Stimulated activated CD4-positive, alpha-beta T cell treated with anti-CD3 and anti-CD28 coated beads, Interleukin-15, amount 100 ng/mL, for 1 hour (primary cell): ENCODE measurements at places on chromosomes 7 and 10.

- no peak for DNase-seq
Observed at GRCh38 chr10:93064874-93065660, 4.5 kb downstream of the CYP26C1 start.

DNA sequence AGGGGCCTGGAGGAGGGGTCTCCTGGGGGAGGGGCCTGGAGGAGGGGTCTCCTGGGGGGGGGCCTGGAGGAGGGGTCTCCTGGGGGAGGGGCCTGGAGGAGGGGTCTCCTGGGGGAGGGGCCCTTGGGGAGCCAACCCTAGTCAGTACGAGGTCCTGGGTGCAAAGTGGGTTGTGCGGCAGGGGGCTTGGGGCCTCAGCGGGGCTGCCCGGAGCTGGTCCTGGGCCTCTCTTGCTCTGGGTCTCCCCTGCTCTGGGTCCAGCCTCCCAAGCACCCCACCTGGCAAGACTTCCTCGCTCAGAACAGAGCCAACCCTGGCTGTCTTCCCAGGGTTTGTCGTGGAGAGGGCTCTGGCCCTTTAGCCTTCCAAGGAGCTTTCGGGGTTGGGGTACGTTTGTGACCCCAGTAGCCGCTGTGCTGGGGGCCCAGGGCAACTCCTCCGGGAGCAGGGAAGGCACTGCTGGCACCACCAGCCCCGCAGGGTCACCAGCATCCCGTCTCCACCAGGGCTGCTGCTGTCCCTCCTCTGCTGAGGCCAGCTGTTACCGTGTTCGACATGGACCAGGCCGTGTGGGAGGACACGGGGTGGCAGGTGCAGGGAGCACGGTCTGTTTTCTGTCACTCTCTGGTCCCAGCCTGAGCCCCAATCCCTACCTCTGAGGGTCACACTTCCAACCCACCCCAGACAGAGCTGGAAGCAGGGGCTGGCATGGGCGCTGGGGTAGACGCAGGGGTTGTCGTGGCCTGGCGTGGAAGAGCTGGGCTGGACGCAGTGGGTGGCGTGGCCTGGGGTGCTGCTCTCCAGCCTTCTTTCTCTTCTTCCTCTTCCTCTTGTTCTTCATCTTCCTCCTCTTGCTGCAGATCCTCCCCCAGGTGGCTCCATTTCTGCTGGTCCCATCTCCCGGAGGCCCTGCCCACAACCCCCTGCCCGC lies 22.8 kb downstream of the PWWP2B start:
- no peak for DNase-seq

DNA sequence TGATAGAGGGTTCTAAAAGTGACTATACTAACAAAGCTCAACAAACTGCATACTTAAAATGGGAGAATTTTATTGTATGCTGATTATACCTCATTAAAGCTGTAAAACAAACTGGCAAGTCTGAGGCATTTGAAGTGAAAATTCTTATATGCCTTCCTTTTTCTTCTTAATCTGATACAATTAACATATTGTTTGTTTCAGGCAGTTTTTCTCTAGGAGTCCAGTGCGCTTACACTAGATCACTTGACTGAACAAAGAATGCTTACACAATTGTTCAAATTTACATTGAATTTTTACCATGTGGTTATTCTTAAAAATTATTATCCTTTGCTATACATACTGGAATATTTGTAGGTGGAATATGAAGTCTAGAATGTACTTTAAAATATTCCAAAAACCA lies 89.0 kb downstream of the GLCCI1 start:
- no peak for DNase-seq

DNA sequence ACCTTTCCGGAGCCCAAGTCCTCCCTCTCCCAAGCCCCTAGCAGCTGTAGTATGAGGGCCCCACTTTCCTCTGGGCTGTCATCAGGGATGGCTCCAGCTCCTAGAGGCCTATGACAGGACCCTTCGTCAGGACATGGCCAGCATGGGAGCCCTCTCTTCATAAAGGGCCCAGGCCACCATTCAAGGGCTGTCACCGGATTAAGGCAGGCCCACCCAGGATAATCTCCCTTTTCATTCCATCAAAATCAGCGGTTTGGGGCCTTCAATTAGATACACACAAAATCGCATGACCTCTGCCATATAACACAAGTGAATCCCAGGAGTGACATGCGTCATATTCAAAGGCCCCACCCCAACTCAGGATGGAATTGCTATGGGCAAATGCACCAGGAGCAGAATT lies 12.2 kb upstream of the GDF10 start:
- no peak for DNase-seq

GRCh38 chr7:130703851-130704250 lies 17.5 kb upstream of the TSGA13 start:
- no peak for DNase-seq

GRCh38 chr7:95411036-95411435 lies 14.9 kb upstream of the PON3 start:
- DNase-seq = no peak

GRCh38 chr7:115494529-115495147 lies 535.9 kb downstream of the TFEC start:
- no peak for DNase-seq

GRCh38 chr10:119517235-119518141 lies 25.0 kb downstream of the RGS10 start:
- no peak for DNase-seq

DNA sequence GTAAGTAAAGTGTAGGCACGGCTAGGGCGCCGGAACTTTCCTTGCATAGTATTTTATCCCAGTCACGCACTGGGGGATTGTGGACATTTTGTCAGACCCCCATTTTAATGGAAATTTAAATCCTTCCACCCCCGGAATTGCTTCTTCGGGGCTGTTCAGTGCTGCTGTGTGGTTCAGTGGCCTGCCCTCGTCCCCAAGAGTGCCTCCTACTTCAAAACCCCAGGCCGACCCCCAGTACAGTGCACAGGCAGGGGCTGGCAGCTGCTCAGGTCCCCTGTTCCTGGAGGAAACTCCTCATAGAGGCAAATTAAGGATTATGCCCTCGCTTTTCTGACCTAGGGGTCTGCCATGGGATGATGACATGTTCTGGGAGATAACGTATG lies 94.5 kb downstream of the PTPRE start:
- no peak for DNase-seq

DNA sequence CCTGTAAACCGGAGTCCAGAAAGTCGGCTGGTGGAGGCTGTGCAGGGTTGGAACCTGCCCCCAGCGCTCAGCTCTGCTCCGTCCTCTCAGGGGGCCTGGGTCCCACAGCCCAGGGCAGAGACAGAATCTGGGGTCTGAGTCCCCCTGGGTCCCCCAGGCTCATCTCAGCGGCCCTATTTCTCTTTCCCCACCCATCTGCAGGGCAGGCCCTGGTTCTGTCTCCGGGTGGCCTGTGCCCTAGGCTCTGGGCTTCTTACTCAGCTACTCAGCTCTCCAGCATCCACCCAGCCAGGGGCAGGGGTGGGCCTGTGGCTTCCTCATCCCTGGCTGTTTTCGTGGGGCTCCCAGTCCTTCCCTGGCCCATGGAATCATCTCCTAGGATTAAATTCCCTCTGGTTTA lies 183.4 kb downstream of the ADARB2 start:
- no peak for DNase-seq

GRCh38 chr7:37187179-37187578 lies 261.5 kb downstream of the ELMO1 start:
- DNase-seq = no peak

GRCh38 chr10:126948355-126949160 lies 43.3 kb downstream of the DOCK1 start:
- DNase-seq = no peak

DNA sequence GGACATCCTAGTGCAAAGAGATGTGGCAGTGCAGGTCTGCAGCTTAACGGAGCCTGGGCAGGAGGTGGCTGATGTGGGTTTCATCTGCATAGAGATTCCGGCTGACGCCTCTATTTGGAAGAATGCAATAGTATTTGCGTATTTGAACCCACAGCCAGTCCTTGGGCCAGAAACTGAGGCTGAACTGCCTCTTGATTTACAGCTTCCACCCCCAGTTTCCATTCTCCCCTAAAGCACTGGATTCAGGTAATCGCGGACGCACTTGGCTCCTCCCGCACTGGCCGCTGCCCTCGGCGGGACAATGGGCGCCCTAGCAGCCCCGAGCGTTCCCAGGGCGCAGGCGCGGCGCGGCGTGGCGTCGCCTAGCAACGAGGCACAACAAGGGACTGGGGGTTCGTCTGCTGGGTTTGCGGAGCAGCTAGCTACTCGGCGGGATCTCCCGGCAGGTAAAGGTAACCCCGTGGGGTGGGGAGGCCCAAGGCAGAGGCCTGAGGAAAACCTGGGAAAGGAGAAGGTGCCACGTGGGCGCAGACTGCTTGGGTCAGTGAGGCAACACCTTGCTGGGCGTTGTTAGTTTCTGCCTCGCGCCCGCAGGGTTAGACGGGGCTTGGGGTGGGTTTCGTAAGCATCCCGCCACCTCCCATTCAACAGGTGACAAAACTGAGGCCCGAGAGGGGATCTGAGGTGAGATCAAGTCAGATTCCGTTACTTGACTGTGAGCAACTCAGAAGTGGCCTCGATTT lies at the start of gene ARMC3:
Gene ARMC3, plus strand, starts transcription at position 393 of the 743 bp plus-strand sequence. CDS start 3,944 bp downstream, outside the sequence.
- peak; percentile 35 for DNase-seq

- DNase-seq = no peak
Observed at GRCh38 chr7:44177570-44178131, 11.6 kb downstream of the GCK start.

- no peak for DNase-seq
Observed at GRCh38 chr7:123864012-123864411, 19.0 kb downstream of the HYAL4 start.

GRCh38 chr7:107446988-107447387 lies 22.9 kb upstream of the GPR22 start:
- DNase-seq = no peak

DNA sequence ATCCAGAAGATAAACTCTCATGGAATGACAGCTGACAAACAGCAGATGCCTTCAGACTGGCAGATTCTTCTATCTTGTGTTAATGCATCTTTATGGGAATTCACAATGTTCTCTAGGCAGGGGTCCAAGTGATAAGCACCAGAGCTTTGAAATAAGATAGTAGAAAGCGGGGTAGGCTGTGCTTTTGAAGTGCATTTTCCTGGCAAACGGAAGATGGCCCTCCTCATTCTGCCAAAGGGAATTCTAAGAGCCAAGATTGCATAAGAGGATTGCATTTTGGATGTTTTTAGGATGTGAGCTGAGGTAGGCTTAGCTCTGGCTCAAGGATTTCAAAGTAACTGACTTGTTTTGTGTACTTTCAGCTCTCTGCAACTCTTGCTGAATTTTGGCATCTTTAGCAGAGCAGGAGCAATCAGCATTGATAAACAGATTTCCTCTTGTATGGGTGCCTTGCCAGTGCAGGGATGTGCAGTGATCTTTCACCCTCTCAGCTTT lies 298.5 kb upstream of the KLF6 start:
- DNase-seq = no peak

- no peak for DNase-seq
Observed at GRCh38 chr10:114412907-114413797, 8.8 kb upstream of the AFAP1L2 start.

DNA sequence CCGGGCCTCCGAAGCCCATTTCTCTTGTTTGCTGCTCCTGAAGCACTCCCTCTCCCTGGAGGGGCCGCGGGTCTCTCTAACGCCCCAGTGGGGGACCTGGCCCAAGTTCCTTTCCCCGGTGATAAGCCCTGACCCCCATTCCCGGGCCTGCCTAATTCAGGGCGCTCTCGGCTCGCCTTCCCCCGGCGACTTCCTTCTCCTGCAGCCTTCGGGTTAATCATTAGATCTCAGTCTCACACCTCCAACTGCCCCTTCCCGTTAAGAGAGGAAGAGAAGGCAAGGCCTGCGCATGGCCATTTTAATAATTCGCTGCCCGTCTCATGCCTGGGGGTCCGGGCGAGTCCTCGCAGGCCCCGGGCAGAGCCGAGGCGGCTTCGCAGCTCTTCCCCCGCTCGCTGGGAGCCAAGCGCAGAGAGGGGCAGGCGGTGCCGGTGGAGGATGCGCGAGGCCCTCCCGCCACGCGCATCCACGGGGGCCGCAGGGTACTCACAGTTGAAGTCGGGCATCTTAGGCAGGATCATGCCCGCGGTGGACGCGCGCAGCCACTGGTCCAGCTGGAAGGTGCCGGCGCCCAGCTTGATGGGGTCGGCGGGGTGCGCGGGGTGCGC lies 1.2 kb downstream of the MNX1 start:
- no peak for DNase-seq

- DNase-seq = no peak
Observed at GRCh38 chr7:30469303-30469702, 9.3 kb downstream of the NOD1 start.

- no peak for DNase-seq
Observed at GRCh38 chr7:90618876-90619275, 22.8 kb downstream of the CDK14 start.

DNA sequence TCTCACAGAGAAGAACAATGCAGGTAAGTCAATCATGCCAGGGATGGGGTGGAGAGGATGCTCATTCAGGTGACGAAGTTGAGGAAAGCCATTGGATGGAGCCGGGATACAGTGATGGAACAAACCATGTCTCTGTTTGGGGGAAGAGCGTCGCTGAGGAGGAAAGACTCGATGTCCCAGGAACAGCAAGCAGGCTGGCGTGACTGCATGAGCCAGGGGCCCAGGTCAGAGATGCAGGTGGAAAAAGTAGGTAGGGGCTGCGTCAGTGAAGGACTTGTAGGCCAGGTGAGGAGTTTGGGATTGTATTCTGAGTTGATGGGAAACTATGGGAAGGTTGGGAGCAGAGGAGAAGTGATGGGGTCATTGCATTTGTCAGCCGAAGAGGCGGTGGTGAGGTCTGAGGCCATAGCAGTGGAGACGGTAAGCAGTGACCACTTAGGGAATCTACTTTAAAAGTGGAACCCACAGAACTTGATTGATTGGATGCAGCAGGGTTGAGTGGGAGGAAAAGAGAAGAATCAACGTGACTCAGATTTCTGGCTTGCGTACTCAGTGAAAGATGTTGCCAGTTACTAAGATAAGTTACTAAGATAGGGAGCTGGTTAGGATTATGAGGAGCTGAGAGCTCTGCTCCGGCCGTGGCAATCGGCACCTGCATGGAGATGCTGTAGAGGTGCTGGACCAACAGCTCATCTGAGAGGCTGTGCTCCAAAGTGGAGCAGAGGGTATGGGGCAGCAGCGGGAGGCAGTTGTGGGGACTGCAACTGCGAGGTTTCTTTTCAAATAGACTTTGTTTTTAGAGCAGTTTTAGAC lies 12.5 kb upstream of the IL2RA start:
- no peak for DNase-seq

GRCh38 chr10:132873395-132873794 lies 69.0 kb downstream of the CFAP46 start:
- DNase-seq = no peak

DNA sequence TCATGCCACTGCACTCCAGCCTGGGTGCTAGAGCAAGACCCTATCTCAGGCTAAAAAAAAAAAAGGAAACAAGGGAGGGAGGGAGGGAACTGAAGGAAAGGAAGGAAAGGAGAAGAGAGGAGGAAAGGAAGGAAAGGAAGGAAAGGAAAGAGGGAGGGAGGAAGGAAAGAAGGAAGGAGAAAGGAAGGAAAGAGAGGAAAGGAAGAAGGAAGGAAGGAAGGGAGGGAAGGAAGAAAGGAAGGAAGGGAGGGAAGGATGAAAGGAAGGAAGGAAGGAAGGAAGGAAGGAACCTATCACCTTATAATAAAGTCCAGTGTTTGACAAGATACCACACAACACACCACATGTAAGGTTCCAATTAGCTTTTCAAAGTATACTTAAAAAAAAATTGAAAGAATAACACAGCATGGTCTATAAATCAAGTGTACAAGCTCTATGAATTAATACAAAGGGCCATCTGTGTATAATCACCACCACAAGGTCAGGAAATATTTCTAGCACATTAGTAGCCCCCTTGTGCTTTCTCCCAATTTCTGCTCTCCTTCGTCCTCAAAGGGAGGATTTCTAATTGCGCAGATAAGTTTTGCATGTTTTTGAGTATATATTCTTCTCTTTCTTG lies 26.4 kb downstream of the RNF216 start:
- no peak for DNase-seq

GRCh38 chr7:120869700-120870099 lies 11.8 kb upstream of the TSPAN12 start:
- DNase-seq = no peak

- no peak for DNase-seq
Observed at GRCh38 chr10:105594296-105594695, 953.2 kb downstream of the SORCS3 start.
